ENCODE measurements at places on chromosomes 7 and 10.

DNA sequence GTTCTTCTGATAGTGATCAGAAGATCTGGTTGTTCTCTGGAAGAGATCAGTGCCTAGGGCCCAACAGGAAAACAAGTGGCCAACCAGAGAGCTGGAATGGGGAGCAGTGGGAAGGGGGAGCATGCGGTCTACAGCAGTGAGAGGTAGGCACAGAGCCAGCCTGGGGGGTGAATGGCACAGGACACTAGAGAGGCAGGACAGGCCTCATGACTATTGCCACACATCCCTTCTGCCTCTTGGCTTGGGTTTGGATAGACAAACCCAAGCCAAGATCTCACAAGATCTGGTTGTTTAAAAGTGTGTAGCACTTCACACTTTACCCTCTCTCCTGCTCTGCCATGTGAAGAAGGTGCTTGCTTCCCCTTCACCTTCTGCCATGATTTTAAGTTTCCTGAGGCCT is 224.4 kb downstream of the ARHGAP12 start:
- no peak overlapping the region for H3K27ac ChIP-seq
- H3K4me1 ChIP-seq = peaks cover 33% of the 10 kb centered on the region
- H3K4me3 ChIP-seq = no peak overlapping the region
- no peaks in the 10 kb centered on the region for H3K36me3 ChIP-seq

DNA sequence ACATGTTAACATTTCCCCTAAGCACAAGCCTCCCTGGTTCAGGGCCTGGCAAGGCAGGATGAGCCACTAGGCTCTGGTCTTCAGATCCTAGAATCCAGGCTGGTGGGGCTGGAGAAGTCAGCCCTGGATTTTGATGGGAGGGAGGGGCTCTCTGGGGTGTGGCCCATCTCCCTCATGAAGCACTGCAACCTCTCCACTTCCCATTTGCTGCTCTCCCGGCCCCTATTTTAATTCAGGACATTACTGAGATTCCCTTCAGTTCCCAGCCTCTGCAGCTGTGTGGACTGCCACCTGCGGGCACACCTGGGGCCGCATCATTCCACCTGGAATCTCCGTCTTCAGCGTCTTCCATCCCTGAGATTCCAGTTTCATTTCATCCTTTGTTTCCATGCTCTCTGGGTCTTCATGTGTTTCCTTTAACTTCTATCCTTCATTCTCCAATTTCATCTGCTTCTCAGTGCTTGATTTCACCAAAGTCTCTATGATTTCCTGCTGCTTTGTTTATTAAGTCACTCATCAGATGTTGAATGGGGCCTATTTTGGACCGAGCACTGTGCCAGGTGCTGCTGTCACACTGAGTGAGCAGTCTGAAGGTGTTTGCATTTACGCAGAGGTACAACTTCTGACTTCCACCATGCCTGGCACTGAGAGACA is 253.6 kb downstream of the WDR37 start:
- no peaks in the 10 kb centered on the region for H3K36me3 ChIP-seq
- no peak for DNase-seq
- H3K27ac ChIP-seq = no peak overlapping the region
- no peak overlapping the region for H3K4me3 ChIP-seq
- peaks cover 2% of the 10 kb centered on the region for H3K27me3 ChIP-seq

DNA sequence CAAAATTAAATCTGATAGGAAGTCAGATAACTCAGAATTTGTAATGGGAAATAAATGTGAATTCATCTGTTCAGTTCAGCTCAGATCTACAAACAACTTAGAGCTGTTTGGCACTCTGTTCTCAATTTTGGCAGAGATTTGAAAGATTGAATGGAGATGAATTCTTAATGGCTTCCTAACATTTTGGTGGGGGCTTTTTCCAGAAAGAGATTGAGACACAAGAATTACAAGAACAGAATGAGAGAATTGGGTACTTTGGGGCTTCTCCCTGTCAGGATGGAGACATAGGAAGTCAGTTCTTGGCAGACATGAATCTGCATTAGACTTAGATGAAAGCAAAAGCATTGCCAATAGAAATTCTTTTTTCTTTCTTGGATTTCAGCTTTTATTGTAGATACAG is 39.0 kb upstream of the PTPRZ1 start:
- H3K4me1 ChIP-seq = no peaks in the 10 kb centered on the region
- no peak overlapping the region for H3K27ac ChIP-seq
- no peaks in the 10 kb centered on the region for H3K27me3 ChIP-seq
- H3K4me3 ChIP-seq = no peak overlapping the region
- H3K36me3 ChIP-seq = no peaks in the 10 kb centered on the region
- DNase-seq = no peak

GRCh38 chr7:29116361-29117200 is 29.8 kb downstream of the CPVL start:
- H3K4me1 ChIP-seq = peaks cover 11% of the 10 kb centered on the region
- H3K4me3 ChIP-seq = no peak overlapping the region
- no peak for DNase-seq

DNA sequence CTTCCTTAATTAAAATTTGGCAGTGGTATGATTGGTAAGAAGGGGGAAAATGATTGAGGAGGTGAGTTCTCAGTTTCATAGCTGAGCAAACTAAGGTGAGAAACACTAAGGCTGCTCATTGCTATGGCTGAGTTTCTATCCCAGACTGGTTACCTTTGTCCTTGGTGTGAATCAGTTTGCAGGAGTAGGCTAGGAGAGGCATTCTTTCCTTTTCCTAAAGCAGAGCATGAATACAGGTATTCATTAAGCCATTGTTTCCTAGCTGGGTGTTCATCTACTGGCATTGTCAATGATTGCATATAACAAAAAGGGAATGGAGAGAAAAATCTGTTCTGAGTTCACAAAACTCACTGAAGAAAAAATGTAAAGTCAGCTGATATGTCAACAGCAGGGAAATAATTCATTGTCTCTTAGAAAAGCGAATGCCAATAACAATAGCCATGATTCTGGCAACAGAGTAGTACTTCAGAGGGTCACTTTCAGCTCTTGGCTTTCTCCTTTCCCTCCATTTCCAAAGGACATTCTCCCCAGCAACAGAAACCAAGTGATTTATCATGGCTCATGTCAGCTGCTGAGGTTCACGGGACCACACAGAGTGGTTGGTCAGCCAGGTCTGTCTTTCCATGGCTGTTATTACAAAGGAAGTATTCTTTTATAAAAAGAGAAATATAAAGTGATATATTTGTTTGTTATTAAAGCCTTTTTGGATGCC is 234.0 kb downstream of the BICC1 start:
- H3K4me3 ChIP-seq = no peak overlapping the region
- H3K27me3 ChIP-seq = no peaks in the 10 kb centered on the region
- H3K4me1 ChIP-seq = no peaks in the 10 kb centered on the region
- no peaks in the 10 kb centered on the region for H3K36me3 ChIP-seq

DNA sequence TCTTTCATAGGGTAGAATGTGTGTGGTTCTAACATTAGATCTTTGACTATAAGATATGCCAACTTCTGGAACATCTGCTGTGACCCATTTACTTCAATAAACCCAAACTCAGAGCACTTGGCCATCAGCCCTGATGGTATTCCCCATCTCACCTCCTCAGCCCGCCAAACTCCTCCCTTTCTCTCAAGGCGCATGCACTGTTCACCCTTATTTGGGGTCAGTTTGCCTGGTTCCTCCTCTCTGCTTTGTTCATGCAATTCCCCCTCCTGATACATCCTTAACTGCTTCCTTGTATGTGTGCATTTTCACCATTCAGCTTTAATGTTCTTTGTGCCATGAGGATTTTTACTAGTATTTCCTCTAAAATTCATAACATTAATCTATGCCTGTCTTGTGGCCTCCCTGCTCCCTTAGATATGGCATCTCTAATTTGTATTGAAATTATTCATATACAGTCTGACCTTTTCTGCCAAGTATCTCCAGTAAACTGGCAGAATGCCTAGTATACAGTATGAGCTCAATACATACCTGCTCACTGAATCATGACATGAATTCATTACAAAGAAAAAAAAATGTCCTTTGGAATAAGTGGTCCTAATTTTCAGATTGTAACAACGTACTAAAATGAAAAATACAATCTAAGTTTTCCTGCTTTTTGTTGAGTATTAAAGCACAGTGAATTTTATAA is 336.8 kb upstream of the IGFBP3 start:
- H3K4me3 ChIP-seq = no peak overlapping the region
- H3K27ac ChIP-seq = no peak overlapping the region
- no peak for DNase-seq
- peaks cover 2% of the 10 kb centered on the region for H3K27me3 ChIP-seq

DNA sequence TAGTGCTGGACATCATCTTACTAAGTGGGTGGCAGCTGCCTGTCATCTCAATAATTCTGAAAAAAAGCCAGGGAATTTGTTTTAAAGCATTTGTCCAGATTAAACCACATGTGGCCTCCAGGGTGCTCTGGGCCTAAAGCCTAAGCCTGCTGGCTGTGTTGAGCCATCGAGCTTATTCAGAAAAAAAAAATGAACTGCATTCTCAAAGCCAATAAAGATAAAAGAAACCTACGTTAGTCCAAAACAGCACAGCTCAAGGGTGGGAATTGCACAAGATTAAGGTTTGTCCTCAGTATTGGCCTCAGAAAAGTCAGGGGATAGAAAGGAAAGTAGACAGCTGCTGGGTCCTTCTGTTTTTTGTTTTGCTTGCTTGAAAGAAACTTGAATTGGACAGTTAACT is 22.6 kb upstream of the PRTFDC1 start:
- H3K4me3 ChIP-seq = no peak overlapping the region
- H3K36me3 ChIP-seq = no peaks in the 10 kb centered on the region
- DNase-seq = no peak
- no peaks in the 10 kb centered on the region for H3K27me3 ChIP-seq

DNA sequence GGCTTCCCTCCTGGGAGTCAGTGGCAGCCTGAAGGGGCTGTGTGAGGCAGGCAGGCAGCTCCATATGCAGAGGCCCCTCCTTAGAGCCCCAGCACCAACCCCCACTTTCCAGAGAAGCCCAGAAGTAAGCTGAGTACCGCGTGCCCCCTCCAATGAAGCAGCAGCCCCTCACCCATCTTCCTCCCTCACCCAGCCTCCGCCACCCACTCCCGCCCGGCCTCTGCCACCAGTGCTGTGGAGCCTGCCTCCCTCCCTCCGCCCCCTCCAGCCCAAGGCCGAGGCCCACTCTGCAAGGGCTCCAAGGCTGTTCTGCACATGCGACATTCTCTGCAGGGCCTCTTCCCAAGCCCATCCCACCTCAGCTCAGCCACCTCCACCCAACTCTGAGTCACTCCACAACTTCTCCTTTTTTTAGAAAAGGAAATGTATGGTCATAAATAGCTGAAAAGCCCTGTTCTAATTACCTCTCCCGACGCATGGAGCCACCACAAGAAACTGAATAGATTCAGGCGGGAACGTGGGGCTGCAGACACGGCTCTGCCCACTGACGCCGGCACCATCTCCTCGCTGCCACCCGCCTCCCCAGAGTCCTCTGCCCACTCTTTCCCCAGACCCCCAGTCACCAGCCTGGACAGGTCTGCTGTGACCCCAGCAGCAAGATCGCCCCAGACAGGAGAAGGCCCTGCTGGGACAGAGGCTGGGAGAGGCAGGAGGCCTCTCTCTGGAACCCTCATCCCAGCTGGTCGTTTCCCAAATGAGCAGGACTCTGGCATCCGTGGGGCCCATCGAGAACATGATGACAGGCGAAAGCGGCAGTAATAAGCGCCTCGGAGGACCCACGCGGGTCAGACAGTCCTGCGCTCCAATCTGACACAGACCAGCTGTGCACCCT is 213.9 kb downstream of the MAD1L1 start:
- no peak overlapping the region for H3K27ac ChIP-seq
- no peaks in the 10 kb centered on the region for H3K27me3 ChIP-seq
- no peak overlapping the region for H3K4me3 ChIP-seq
- peaks cover 23% of the 10 kb centered on the region for H3K4me1 ChIP-seq
- DNase-seq = no peak

DNA sequence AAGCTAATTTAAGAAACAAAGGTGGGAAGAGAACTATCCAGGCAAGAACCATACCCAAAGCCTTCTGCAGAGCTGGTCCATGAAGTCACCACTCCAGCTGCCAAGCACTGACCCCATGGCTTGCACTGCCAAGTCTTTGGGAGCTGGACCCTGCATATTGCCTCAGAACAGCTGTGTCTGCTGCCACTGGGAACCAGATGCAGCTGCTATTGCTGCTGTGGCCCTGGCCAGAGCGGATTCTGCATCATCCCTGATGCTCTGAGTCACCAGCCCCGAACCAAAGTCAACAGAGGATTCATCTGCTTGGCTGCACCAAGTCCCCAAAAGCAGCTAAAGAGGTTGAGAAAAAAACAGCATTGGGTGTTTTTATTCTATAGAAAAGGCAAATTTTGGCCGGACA is 39.2 kb upstream of the GSAP start:
- no peaks in the 10 kb centered on the region for H3K4me1 ChIP-seq
- H3K27me3 ChIP-seq = no peaks in the 10 kb centered on the region
- no peak for DNase-seq
- H3K36me3 ChIP-seq = no peaks in the 10 kb centered on the region
- no peak overlapping the region for H3K4me3 ChIP-seq

Measured in activated naive CD8-positive, alpha-beta T cell treated with anti-CD3 and anti-CD28 coated beads, Interleukin-2, amount 50 U/mL, for 24 hours (primary cell).